ENCODE measurements at places on chromosomes 6 and 20.

DNA sequence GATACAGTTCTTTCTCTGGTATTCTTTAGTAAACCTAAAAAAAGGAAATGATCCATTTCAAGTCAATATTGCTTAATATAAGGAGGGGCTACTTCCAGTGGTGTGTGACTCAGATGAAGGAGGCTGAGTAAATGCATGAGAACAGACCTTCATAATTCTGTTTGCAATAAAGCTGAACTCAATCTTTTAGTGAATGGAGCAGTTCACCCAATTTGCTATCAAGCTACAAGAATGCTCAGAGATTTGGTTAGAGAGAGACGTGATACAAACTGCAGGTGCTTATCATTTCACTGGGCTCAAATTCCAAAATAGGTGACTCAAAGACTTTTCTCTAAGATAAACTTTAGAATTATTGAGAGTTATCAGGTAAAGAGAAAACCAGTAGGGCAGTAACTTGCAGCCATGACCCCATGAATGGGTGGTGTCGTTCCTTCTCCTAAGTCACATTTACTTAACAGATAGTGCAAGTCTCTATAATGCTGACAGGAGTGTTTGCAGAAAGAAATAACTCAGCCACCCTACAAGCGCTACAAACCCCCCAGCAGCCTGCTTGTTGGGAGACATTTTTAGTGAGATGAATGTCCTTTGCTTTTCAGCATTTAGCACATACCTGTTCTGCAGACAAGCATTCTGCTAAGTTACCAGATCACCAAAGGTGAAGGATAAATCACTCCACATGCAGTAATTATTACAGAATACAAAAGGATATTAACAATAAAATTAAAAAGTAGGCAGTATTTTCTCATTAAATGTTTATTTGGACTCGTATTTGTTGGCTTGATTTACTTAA lies 16.4 kb upstream of the BLOC1S5 start:
- ATAC-seq = no peak

DNA sequence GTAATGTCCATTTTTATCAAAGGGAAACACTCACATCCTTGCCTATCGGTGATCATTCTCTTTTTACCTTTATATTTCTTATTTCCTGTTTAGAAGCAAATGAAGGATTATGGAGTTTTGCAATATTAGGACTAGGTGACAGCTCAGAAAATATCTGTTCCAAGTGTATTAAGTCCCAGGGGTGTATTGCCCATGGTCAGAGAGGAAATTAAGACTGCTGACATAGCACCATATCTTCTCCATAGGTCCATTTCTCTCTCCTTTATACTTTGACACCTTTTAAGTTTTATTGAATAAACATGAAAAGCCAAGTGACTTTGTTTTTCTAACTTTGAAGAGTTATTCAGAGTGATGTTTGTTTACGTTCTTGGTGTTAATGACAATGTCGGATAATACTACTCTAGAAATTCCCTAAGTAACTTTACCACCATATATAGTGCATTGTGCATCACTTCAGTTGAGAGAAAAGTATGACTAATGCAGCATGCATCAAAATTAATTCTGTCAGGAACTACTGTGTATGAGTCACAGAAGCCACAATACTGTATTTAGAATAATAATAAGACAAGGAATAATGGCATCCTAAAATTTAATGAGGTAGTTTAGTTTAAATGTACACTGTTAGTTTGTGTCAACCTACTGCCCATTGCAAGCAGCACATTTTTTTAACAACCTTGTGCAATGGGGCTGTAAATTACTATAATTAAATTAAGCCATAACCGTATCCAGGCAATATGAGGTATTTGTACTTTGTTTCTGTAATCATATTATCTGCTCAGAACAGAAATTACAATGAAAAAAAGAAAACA lies 474.4 kb upstream of the RNF217 start:
- ATAC-seq = no peak

- ATAC-seq = peak; percentile 83
Measured at GRCh38 chr6:27902335-27903314, 9.6 kb downstream of the OR2B2 start.

DNA sequence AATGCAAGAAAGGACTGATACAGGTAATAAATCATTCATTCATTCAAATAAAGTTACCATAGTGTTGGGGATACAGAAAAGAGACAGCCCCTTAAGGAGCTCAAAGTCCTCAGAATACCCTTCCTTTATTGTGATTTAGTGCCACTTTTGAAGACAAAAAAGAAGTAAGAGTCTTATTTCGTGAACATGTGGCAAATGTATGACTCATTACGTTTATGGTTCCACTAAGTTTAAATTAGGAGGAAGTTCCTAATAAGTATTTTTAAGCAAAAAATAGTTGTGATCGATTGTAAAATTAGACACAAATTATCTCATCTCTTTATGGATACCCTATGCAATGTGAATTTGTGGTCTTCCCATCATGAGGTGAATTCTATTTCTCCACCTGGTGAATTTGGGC lies 38.5 kb upstream of the GCLC start:
- no peak for ATAC-seq

DNA sequence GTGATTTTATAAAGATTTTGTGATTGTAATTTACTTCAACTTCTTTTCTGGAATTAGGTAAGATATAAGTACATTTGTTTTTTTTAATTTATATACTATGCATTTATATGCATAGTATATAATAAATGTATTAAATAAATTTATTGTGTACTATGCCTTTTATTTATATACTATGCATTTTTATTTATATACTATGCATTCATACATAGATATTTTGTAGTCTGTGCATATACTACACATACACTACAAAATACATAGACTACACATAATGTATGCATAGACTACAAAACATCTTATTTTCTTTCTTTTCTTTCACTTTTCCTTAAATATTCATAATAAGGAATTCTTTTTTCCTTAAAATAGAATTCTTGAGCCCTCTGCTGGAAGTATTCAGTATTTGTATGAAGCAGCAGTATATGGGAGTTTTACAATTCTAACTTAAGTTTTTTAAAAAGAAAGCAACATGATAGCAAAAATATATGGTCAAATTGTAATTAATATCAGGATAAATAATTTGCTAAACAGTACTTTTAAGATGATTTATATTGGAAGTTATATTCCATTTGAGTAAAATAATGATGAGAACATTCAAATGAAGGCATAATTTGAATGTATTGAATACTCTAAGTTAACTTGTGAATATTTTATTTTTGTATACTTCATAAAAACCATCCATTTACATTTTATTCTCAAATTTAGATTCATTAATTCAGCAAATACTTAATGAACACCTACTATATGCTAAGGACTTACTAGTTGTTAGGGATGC lies 129.3 kb downstream of the KLHL32 start:
- ATAC-seq = no peak
